ENCODE measurements at places on chromosomes 4 and X. TPM values are rescaled to one million over a fixed set of nuclear protein-coding genes. Genes with fewer than 3 reads are reported as not detected.

Gene SOWAHD
- 0.64 TPM for total RNA-seq

Gene L1CAM
- total RNA-seq: 6.6 TPM

Gene KLHL4
- 0.16 TPM for total RNA-seq

Gene CLGN
- total RNA-seq: 2.4 TPM

Gene MAP3K15
- total RNA-seq: not detected

Gene TRPC5OS
- total RNA-seq: not detected

Gene AFF2
- total RNA-seq: 0.32 TPM

Gene RTL3
- total RNA-seq: not detected

Gene GASK1B
- 16.8 TPM for total RNA-seq

Gene RASGEF1B
- 29.4 TPM for total RNA-seq

- H3K27ac ChIP-seq: no peak overlapping the region
- DNase-seq: peak; percentile 7
- H3K4me3 ChIP-seq: no peak overlapping the region
- no peaks in the 10 kb centered on the region for H3K36me3 ChIP-seq
- H3K27me3 ChIP-seq: peaks cover 3% of the 10 kb centered on the region
- H3K4me1 ChIP-seq: peaks cover 3% of the 10 kb centered on the region
Measured at GRCh38 chr4:6905516-6906445, 3.8 kb upstream of the TBC1D14 start.

GRCh38 chr4:122826553-122827257, at the start of gene FGF2:
TSS of gene FGF2 (plus strand) at chr4:122826831. CDS start at chr4:122827175, 344 bp downstream.
- peak; percentile 34 for DNase-seq
- H3K36me3 ChIP-seq: no peaks in the 10 kb centered on the region
- no peaks in the 10 kb centered on the region for H3K4me1 ChIP-seq

DNA sequence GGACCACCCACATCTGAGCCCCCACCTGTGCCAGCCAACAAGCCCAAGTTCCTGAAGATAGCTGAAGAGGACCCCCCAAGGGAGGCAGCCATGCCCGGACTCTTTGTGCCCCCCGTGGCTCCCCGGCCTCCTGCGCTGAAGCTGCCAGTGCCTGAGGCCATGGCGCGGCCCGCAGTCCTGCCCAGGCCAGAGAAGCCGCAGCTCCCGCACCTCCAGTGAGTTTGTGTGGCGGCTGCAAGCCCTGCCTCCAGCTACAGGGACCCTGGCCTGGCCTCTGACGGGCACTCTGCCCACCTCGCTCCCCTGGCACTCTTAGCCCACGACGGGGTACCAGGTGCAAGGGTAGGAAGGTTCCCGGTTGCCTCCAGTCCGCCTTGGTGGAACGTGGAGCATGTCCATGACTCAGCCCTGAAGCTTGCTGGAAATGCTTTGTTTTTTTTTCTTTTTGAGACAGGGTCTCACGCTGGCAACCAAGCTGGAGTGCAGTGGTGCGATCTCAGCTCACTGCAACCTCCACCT, 13.7 kb upstream of the ADD1 start:
- no peak for DNase-seq
- H3K27me3 ChIP-seq: no peaks in the 10 kb centered on the region
- no peaks in the 10 kb centered on the region for H3K4me1 ChIP-seq
- H3K36me3 ChIP-seq: peaks cover 5% of the 10 kb centered on the region
- no peak overlapping the region for H3K27ac ChIP-seq
- H3K4me3 ChIP-seq: no peak overlapping the region

GRCh38 chr4:168118116-168118655, 25.8 kb downstream of the ANXA10 start:
- DNase-seq: no peak
- H3K4me1 ChIP-seq: no peaks in the 10 kb centered on the region
- H3K4me3 ChIP-seq: no peak overlapping the region

DNA sequence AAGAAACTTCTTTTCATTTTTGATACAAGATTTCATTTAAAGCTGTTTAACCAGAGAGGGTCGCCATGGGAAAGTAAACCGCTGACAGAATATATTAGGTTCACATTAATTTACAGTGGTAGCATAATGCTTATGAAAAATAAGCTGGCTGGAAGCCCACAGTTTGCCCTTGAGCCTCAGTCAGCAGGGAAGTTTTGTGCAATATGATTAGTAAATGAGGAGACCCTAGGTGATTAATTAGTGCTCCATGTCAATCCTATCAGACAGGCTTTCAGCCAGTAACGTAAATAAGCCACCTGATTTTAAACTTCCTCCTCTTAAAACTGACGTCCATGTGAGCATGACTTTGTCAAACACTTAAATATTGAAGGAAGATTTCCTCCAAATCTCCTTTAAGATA, 134.2 kb downstream of the TSPAN5 start:
- peaks cover 3% of the 10 kb centered on the region for H3K4me1 ChIP-seq
- no peaks in the 10 kb centered on the region for H3K36me3 ChIP-seq
- H3K27ac ChIP-seq: no peak overlapping the region
- no peak overlapping the region for H3K4me3 ChIP-seq
- no peaks in the 10 kb centered on the region for H3K27me3 ChIP-seq
- DNase-seq: no peak

GRCh38 chrX:139933904-139934303, 1.1 kb upstream of the ATP11C start:
- peak overlapping the region; percentile 98 for H3K27ac ChIP-seq
- no peaks in the 10 kb centered on the region for H3K27me3 ChIP-seq
- H3K4me3 ChIP-seq: no peak overlapping the region
- peaks cover 3% of the 10 kb centered on the region for H3K4me1 ChIP-seq

- no peaks in the 10 kb centered on the region for H3K36me3 ChIP-seq
- H3K27me3 ChIP-seq: no peaks in the 10 kb centered on the region
- no peak for DNase-seq
- H3K27ac ChIP-seq: no peak overlapping the region
- H3K4me3 ChIP-seq: no peak overlapping the region
Measured at GRCh38 chr4:35516102-35516501, 728.2 kb downstream of the ARAP2 start.

GRCh38 chrX:101744085-101744484, 84.4 kb upstream of the ARMCX2 start:
- no peak overlapping the region for H3K27ac ChIP-seq
- DNase-seq: no peak
- no peaks in the 10 kb centered on the region for H3K4me1 ChIP-seq
- no peak overlapping the region for H3K4me3 ChIP-seq
- no peaks in the 10 kb centered on the region for H3K27me3 ChIP-seq

DNA sequence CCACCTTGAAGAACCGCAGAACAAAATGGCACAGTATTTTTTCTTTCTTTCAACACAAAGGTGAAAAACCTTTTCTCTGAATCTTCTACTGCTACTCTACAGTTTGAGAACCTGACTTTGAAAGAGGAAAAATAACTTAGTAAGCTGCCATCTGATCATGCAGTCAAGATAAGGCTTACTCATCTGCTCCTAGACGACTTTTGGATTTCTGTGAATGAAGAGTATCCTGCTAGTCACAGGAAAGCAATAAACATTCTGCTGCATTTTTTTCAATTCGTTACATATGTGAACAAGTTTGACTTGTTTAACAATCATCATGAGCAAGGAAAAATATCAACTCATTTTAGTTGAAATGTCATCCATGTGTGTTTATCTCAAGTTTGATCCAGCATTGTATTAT, 25.2 kb downstream of the TIGD2 start:
- H3K36me3 ChIP-seq: no peaks in the 10 kb centered on the region
- H3K27ac ChIP-seq: no peak overlapping the region
- H3K4me1 ChIP-seq: no peaks in the 10 kb centered on the region
- no peaks in the 10 kb centered on the region for H3K27me3 ChIP-seq
- no peak overlapping the region for H3K4me3 ChIP-seq

DNA sequence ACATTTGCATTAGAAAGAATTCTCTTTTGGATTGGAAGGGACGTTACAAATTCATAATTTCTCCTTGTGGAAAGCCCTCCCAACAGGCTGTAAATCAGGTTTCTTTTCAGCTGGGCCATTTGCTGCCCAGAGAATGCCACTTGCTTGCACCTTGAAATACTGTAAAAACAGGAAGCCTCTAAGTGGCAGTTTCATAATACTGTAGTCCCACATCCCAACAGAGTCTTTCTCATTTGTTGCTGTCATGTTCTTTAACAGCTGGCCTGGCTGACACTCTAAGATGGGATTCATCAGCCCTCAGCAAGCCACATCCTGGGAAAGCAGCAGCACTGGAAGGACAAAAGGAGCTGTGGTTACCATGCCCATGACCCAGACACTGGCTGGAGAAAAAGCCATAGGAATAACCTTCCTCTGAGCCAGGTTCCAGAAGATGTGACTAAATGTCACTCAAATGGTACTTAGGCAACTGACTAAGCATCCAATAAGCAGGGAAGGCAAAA, 221.9 kb upstream of the MBNL3 start:
- H3K36me3 ChIP-seq: no peaks in the 10 kb centered on the region
- no peaks in the 10 kb centered on the region for H3K27me3 ChIP-seq
- no peak overlapping the region for H3K27ac ChIP-seq
- H3K4me3 ChIP-seq: no peak overlapping the region
- H3K4me1 ChIP-seq: no peaks in the 10 kb centered on the region

GRCh38 chr4:87353592-87353991, 30.9 kb upstream of the HSD17B13 start:
- H3K4me1 ChIP-seq: peaks cover 4% of the 10 kb centered on the region
- no peaks in the 10 kb centered on the region for H3K27me3 ChIP-seq
- no peak overlapping the region for H3K27ac ChIP-seq
- H3K36me3 ChIP-seq: no peaks in the 10 kb centered on the region
- H3K4me3 ChIP-seq: no peak overlapping the region

GRCh38 chr4:41442810-41443209, 95.1 kb upstream of the LIMCH1 start:
- no peaks in the 10 kb centered on the region for H3K36me3 ChIP-seq
- no peaks in the 10 kb centered on the region for H3K27me3 ChIP-seq
- no peak overlapping the region for H3K4me3 ChIP-seq
- H3K27ac ChIP-seq: no peak overlapping the region
- peaks cover 6% of the 10 kb centered on the region for H3K4me1 ChIP-seq

DNA sequence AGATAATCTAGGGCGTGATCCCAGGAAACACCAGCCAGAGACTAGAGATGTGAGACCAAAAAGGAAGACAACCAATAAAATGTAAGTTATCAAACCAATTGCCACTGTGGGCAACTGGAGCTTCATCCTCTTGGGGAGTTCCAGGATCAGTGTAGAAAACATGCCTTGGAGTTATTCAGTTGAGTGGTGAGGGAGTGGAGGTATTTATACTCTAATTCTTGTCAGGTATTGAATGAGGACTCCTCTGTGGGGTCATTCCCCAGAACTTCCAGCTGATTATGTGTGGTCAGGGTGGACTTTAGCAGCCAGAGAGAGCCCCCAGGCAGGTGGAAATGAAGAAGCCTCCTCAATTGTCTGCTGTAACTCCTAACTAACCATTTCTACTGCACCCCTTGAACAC, 144.0 kb upstream of the PRPS2 start:
- no peak for DNase-seq
- no peaks in the 10 kb centered on the region for H3K36me3 ChIP-seq
- no peaks in the 10 kb centered on the region for H3K4me1 ChIP-seq
- no peak overlapping the region for H3K27ac ChIP-seq
- H3K27me3 ChIP-seq: no peaks in the 10 kb centered on the region
- no peak overlapping the region for H3K4me3 ChIP-seq

GRCh38 chr4:8461086-8461485, 20.5 kb downstream of the TRMT44 start:
- no peak overlapping the region for H3K27ac ChIP-seq
- H3K4me1 ChIP-seq: no peaks in the 10 kb centered on the region
- no peak overlapping the region for H3K4me3 ChIP-seq
- H3K27me3 ChIP-seq: no peaks in the 10 kb centered on the region

DNA sequence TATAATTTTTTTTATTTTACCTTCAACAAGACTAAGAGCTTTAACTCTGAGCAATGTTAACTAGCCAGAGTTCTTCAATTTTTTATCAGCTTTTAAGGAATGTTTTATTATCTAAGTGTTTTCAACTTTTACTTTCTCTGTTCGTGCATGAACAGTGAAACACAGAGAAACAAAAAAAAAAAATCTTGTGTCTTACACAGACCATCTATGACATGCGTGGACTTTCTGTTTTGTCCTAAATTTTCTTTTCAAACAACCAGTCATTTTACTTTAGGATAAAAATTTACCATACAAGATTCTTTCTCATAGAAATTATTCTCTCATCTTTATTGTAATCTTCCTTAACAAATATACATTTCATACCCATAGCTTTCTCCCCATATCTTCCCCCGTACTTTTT, 731.9 kb upstream of the PCDH10 start:
- H3K4me1 ChIP-seq: no peaks in the 10 kb centered on the region
- no peak overlapping the region for H3K27ac ChIP-seq
- H3K27me3 ChIP-seq: no peaks in the 10 kb centered on the region
- no peak overlapping the region for H3K4me3 ChIP-seq

- H3K27ac ChIP-seq: peak overlapping the region; percentile 32
- H3K4me1 ChIP-seq: no peaks in the 10 kb centered on the region
- no peak for DNase-seq
- peak overlapping the region; percentile 48 for H3K4me3 ChIP-seq
- peaks cover 7% of the 10 kb centered on the region for H3K27me3 ChIP-seq
Measured at GRCh38 chrX:46574774-46575381, 1.3 kb downstream of the CHST7 start.

- peak overlapping the region; percentile 39 for H3K4me3 ChIP-seq
- H3K27me3 ChIP-seq: no peaks in the 10 kb centered on the region
- no peak overlapping the region for H3K27ac ChIP-seq
- no peaks in the 10 kb centered on the region for H3K36me3 ChIP-seq
- no peaks in the 10 kb centered on the region for H3K4me1 ChIP-seq
Measured at GRCh38 chrX:103063191-103063845, 653 bp downstream of the BEX1 start.

- H3K27me3 ChIP-seq: no peaks in the 10 kb centered on the region
- H3K4me1 ChIP-seq: no peaks in the 10 kb centered on the region
- no peak overlapping the region for H3K4me3 ChIP-seq
Measured at GRCh38 chrX:17628976-17629375, 108.3 kb upstream of the SCML1 start.

DNA sequence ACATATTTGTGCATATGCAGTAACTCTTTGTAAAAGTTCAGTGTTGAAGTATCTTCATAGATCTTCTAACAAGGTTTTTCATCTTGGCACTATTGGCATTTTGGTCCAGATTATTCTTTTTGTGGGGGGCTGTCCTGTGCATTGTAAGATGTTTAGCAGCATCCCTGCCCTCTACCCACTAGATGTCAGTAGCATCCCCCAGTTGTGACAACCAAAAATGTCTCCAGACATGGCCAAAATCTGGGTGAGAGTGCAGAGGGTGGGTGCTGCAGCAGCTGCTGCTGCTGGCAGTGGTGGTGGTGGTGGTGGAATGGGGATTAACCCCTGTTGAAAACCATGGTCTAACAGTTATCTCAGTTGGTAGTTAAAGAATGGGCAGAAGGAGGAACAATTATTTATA, 370.0 kb downstream of the GPAT3 start:
- H3K27ac ChIP-seq: no peak overlapping the region
- H3K4me3 ChIP-seq: no peak overlapping the region
- no peak for DNase-seq
- no peaks in the 10 kb centered on the region for H3K4me1 ChIP-seq
- H3K36me3 ChIP-seq: no peaks in the 10 kb centered on the region

DNA sequence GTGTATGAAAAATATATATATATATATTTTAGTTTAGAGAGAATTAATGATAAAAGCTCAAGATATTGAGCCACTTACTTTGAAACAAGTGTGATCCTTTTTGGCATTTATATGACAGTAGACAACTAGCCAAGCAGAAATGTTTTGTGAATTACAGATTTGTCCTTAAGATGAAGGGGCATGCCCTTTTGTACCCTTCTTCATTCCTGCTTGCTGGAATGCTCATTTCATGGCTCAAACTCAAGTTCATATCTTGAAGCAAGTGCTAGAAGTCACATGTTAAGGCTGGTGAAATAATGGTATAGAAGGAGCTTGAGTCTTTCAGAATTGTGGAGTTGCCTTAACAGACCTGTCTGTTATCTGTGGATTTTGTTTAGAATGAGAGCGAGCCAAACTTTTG, 203.0 kb downstream of the BMPR1B start:
- H3K4me3 ChIP-seq: no peak overlapping the region
- DNase-seq: no peak
- H3K4me1 ChIP-seq: no peaks in the 10 kb centered on the region
- no peaks in the 10 kb centered on the region for H3K27me3 ChIP-seq

GRCh38 chrX:47091149-47091775, 13.0 kb downstream of the RGN start:
- no peak overlapping the region for H3K4me3 ChIP-seq
- no peak for DNase-seq
- no peaks in the 10 kb centered on the region for H3K27me3 ChIP-seq
